Endothelial cell (in vitro differentiated cells): ENCODE measurements at places on chromosomes 1 and 21.

GRCh38 chr1:119366424-119366823 lies 2.2 kb upstream of the HAO2 start:
- no peak for DNase-seq

DNA sequence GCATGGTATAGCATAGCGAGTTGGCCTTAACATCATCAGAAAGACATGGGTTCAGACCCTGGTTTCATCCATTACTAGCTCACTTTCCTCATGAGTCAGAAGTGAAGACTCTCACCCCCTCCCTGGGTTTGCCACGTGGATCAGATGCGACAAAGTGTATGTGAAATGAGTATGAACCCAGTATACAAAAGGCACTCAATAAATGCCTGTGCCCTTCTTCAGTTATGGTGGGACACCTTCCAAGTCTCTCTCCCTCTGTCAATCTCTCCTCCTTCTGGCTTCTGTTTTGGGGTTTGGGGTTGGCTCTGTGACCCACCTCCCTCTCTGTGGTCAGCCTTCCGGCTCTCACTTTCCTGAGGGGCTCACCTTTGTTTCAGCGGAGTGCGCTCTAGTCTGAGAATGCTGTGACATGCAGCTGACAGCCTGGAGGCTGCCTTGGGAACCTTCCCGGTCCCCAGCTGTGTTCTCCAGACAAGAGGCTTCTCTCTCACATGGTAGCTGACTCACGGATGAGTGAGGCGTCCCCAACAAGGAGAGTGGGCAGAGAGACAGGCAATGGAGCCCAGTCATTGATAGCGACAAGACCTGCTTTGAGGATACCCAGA lies 155.0 kb upstream of the EDN2 start:
- DNase-seq: no peak

DNA sequence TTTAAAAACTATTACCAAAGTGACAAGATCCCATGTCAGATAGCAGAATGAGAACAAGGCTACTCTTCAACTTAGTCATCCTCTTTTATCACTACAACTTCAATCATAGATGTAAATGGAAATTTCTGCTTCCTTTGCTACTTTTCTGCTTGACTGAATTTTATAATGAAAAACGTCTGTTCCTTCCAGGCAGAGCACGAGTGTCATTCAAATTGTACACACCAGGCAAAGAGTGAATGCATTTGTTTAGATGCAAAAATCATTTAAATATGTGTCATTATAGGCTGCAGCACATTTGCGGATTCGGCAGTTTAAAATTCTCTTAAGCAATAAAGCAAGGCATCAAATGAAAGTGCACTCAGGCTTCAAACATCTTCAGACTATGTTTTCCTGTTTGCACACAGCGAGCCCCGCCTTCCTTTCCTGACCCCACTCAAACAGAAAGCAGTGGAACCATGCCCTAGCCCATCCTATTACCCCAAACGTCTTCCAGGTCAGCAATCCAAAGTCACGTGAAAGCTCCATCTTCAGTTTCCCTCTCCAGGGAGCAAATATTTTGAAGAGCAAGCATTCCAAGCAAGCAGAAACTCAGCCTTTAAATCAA lies 99.6 kb downstream of the APP start:
- no peak for DNase-seq

GRCh38 chr1:221778125-221778524 lies 36.2 kb upstream of the DUSP10 start:
- no peak for DNase-seq

DNA sequence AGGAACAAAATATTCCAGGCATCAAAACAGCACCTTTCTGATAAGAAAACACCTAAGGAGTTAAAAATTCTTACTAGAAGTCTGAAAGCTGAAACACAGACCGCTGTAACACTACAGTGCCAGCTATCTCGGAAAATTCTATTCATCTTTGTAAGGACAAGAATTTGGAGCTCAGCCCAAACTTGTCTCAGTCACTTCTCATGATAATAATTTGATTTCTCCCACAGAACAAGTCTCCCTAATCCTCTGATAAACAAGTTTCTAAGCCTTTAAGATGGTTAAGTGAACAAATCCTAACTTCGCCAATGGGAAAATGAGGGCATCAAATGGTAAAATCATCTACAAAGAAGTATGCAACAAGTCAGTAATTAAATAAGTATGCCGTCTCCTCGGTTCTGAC lies 59.9 kb downstream of the SIPA1L2 start:
- DNase-seq: no peak

- DNase-seq: no peak
Measured at GRCh38 chr1:8902765-8903164, 24.3 kb upstream of the ENO1 start.

GRCh38 chr1:163361123-163361934 lies 39.6 kb downstream of the NUF2 start:
- peak; percentile 8 for DNase-seq

DNA sequence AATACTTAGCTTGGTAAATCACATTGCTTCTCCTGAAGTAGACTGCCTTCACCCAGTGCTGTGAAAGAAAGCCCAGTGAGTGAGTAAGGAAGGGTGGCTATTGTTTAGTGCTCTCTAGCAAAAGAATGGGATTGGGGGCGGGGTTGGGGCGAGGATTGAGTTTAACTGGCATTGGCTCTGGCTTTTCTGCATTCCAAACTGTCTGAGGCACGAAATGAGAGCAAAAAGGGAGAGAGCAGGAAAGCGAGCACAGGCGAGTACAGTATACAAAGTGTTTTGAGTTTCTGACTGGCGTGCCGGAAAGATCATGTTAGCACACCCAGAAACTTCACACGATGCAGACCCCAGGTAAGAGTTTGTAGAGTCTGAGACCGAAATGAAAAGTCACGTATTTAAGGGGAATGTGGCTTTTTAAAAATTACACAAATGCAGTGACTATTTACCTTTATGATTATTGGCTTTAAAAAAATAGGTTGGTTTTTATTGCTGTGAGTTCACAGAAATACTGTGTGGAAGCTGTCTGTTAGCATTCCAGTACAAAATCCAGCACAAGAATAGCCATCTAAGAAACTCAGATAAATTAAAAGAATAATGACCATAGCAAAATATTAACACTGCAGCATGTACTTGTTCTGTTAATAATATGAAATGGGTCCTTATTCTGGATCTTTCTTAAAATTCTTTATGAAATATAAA lies 155.4 kb downstream of the CLEC20A start:
- DNase-seq: peak; percentile 76

DNA sequence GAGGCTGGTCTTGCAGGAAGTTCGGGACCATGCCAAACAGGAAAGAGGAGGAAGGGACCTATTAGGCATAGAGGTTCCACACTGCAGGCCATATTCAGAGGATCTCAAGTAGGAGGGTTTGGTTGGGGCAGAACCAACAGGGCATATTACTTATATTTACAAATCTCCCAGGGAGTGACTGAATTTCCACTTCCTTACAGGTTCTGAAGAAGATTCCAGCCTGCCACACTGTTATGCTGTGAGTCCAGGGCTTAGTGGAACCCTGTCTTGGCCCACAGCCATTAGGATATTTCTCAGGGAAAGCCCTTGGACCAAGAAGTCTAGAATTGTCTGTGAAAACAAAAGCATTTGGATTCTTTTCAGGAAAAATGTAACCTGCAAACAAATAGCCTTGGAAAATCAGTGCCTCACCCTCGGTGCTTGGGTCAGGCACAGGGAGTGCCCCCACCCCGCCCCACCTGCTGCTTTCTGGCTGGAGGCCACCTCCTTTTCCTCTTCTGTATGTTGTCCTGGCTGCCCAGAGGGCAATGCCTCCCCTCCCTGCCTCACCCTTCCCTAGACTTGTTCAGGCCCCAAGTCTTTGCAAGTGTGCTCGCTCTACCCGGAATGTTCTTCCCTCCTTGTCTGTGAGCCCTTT lies 41.0 kb upstream of the JUN start:
- DNase-seq: no peak

DNA sequence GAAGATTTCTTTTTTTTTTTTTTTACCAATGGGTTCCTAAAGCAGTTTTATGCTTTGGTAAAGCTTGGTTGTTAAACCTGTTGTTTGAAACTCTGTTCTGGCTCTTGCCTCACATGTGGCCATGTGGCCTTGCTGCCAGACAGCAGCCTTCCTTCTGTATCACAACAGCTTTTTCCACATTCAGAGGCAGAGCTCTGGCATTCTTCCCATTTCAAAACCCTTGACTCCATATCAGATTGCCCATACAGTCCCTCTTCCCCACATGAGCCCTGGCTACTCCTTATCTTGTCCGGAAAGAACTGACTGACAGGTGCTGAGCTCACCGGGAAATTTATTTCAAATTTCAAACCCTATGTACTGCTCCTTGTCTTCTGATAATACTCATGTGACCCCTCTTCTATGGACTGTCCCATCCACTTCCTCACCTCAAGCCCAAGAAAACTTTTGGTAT lies 38.5 kb upstream of the LAX1 start:
- DNase-seq: no peak

GRCh38 chr1:145720878-145721671 lies 1.8 kb downstream of the CD160 start:
- DNase-seq: peak; percentile 78

- DNase-seq: no peak
Measured at GRCh38 chr21:28193189-28193588, 799.5 kb downstream of the LTN1 start.

- DNase-seq: no peak
Measured at GRCh38 chr21:43930074-43930847, 65.2 kb downstream of the AGPAT3 start.

- no peak for DNase-seq
Measured at GRCh38 chr1:235009074-235009473, 119.6 kb downstream of the TOMM20 start.
